Cardiac atrium fibroblast (primary cell): ENCODE measurements at places on chromosomes 7 and 10. TPM values are rescaled to one million over a fixed set of nuclear protein-coding genes. Genes with fewer than 3 reads are reported as not detected.

CABCOCO1 gene
- total RNA-seq = 0.81 TPM in 1 of 2 replicates, not detected in the other

CALML5 gene
- not detected in 2 replicates for total RNA-seq

SKAP2 gene
- 14.4 and 22.6 TPM in 2 replicates for total RNA-seq

CYTH3 gene
- total RNA-seq = 46.7 and 53.6 TPM in 2 replicates

UCN3 gene
- not detected in 2 replicates for total RNA-seq

GARIN1A gene
- under 0.01 and 0.72 TPM in 2 replicates for total RNA-seq

MEST gene
- 289 and 504 TPM in 2 replicates for total RNA-seq

MUC3A gene
- not detected in 2 replicates for total RNA-seq

GDF10 gene
- total RNA-seq = not detected in 2 replicates

PTPRN2 gene
- total RNA-seq = 3.4 and 4.2 TPM in 2 replicates

WNT2 gene
- total RNA-seq = not detected in 2 replicates
